ENCODE measurements at places on chromosomes 5 and 9.

GRCh38 chr9:106860721-106861639 is 2.0 kb upstream of the ZNF462 start:
- DNase-seq = no peak

DNA sequence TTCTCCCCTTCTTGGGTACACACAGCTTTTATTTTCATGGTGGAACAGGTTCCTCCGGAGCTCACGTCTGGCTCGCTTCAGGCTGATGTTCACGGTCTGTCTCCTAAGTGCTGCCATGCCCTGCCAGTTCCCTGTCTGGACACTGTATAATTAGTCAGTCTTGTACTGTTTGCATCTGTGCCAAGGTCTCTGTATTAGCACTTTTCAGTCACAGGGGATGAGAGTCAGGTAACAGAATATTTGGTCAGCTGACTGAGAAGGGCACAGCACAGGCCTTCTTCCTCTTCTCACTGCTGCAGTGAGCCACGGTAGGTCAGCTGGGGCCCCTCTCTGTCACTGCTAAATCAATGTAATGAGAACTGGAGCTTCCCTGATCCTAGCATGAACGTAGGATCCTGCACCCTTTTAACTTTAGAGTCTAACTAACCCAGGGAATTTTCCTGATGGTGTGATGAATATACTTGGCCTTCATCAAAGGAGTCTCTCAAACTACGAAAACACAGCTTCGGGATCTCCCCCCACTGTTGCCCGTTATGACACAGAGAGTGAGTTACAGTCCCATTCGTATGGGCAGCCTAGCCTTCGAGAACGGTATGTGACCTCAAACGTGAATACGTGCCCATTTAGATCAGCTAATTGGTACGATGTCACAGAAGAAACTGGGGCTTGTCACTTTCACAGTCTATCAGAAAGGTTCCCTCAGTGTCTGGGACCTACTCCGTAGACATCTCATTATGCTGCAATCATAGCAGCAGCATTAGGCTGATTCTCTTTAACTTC is 354.1 kb upstream of the RFX3 start:
- no peak for DNase-seq

GRCh38 chr5:169494941-169495548 is 88.5 kb upstream of the SPDL1 start:
- DNase-seq = no peak

DNA sequence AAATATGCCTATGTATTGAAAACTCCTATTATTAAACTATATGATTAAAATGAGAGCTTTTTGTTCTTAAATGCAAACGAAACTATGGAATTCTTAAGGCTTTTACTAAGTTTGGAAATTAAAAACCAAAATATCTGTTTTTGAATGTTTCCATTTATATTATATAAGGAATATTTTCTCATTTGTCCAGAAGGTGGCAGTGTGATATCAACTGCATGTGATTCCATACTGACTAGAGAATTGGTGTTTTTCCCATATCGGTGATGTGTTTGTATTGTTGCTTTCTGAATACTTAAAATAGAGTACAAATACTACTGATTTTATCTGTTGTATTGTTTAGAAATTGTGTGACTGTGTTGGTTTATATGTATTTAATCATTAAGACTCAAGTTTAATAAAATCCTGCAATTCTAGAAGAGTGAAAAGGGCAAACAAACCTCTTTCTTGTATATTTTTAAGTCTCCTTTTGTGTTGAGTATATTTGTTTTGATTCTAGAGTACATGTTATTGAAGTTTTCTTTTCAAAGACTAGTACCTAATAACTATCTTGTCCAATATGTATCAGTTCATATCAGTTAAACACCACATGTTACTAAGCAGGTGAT is 320.8 kb downstream of the CCDC171 start:
- DNase-seq = no peak

- no peak for DNase-seq
Observed at GRCh38 chr5:96614110-96614691, 48.0 kb upstream of the CAST start.

DNA sequence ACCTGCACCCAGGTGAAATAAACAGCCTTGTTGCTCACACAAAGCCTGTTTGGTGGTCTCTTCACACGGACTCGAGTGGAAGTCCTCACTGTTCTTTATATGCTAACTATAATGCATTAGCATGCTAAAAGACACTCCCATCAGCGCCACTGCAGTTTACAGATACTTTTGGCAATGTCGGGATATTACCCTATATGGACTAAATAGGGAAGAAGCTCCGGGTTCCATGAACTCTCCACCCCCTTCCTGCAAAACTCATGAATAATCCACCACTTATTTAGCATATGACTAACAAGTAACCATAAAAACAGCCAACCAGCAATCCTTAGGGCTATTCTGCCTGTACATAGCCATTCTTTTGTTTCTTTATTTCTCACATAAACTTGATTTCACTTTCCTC is 426.2 kb upstream of the PTPRD start:
- DNase-seq = no peak

DNA sequence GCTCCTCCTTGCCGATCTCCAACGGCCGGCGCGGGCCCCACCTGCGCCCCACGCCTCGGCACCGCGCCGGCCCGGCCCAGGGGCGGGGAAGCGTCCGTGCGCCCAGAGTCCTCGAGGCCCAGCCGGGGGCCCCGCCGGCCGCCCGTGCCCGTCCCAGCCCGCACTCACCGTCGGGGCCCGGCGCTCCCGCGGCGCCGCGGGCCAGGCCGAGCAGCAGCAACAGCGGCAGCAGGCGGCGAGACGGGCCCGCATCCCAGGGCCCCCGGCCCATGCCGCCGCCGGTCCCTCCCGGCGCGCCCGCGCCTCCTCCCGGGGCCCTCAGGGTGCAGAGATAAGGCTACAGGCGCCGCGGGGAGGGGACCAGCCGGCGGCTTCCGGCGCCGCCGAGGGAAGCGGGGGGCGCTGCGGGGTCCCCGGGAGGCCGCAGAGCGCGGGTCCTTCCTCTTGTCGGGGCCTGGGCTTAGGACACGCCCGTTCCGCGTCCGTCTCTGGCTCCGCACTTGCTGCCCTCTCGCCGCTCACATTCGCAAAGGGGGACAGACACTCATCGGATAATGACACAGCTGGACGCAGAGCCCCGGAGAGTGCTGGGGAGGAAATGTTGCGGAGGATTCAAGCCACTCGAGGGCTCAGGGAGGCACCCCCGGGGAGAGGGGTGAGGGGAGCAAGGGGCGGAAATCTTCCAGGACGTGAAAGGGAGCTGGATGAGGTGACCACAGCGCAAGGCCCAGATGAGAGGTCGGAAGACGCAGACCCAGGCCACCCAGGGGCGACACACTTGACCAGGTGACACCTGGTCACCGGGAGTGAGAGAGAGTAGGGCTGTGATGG is at the start of gene SUSD1:
Gene SUSD1, minus strand, starts transcription at position 333 of the 831 bp plus-strand sequence. Its CDS starts 62 bp downstream, at position 271.
- DNase-seq = no peak

DNA sequence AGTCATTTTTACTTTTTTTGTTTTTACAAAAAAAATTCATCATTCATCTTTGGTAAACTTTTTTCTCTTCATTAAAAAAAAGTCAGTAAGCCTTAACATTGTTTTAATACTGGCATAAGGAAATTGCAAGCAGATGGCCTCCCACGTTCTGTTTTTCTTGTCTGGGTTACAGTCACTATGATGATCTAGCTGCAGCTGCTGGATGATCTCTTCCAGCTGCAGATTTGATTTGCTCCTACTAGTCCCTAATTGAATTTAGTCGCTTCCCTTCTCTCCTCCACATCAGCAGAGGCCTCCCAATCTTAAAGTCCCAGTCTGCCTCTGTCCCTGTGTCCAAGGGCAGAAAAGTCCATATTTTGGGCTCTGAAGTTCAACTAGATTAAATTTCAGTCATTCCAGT is 106.8 kb upstream of the PTGER4 start:
- DNase-seq = no peak

GRCh38 chr5:95673081-95673480 is 9.7 kb downstream of the SPATA9 start:
- DNase-seq = no peak

- no peak for DNase-seq
Observed at GRCh38 chr9:125337236-125337635, 75.6 kb downstream of the GAPVD1 start.

DNA sequence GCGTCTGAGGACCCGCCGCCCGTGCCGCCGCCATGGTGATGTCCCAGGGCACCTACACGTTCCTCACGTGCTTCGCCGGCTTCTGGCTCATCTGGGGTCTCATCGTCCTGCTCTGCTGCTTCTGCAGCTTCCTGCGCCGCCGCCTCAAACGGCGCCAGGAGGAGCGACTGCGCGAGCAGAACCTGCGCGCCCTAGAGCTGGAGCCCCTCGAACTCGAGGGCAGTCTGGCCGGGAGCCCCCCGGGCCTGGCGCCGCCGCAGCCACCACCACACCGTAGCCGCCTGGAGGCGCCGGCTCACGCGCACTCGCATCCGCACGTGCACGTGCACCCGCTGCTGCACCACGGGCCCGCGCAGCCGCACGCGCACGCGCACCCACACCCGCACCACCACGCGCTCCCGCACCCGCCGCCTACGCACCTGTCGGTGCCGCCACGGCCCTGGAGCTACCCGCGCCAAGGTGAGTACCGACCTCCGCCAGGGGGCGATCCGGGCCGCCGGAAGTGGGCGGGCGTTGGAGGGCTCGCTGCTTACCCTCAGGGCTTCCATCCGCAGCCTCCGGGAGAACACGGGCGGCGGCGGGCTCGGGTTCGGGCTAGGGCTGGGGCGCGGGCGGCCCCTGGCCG is 8.5 kb downstream of the PRR7 start:
- peak; percentile 87 for DNase-seq

GRCh38 chr5:15683332-15683731 is 183.4 kb downstream of the FBXL7 start:
- no peak for DNase-seq

DNA sequence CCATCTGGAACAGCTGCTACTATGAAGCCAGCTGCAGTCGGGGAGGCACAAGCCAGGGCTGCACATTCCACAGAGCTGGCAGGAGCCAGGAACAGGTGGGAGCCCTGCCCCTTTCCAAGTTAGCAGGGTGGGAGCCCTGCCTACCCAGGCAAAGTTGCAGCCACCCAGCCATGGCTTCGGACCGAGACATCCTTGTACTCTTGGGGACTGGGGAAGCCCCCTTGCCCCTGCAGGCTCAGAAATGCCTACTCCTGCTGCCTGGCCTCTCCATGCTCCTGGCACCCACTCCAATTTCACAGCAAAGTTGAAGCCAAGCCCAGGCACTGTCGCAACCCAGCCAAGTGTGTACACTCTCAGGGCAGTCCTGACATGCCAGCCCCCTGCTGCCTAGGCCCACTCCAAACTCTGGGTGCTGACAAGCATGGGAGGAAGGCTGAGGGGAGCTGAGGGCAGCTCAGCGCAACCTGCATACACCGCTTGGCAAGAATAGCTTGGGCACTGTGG is 165.1 kb downstream of the RNF180 start:
- DNase-seq = no peak

DNA sequence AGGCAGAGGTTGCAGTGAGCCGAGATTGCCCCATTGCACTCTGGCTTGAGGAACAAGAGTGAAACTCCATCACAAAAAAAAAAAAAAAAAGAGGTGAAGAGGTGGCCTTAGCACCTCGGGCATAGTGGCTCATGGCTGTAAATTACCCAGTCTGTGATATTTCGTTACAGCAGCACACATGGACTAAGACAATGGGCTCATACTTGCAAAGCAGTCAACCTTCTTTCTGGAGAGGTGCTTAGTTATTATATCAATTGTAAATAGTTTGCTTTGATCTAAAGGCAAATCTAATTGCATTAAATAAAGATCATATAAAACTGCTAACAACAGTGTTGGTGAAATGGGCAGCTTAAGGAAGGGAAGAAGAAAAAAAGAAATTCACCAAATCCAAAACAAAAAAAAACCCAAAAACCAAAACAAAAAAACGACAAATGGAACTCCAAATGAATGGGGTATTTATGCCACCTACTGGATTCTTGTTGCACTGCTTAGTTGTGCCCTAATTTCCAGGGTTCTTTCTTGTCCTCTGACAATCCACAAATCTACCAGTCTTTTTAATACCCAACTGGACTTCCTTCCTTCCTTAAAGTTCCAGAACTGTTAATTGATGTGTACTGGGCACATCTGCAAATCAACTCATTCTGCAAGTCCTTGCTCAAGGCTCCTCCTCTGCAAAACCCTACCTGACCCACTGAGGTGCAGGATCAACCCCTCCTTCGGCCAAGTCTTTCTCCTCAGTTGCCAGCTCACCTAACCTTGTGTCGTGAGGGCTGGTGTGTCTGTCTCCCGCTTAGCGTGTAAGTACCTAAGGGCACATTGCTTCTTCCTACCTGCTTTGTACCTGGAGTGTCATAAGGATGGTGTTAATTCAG is 35.0 kb upstream of the DMRT1 start:
- DNase-seq = no peak

GRCh38 chr5:52947208-52947607 is 41.9 kb upstream of the ITGA2 start:
- no peak for DNase-seq

- DNase-seq = no peak
Observed at GRCh38 chr5:157535042-157535865, 40.3 kb downstream of the ADAM19 start.

DNA sequence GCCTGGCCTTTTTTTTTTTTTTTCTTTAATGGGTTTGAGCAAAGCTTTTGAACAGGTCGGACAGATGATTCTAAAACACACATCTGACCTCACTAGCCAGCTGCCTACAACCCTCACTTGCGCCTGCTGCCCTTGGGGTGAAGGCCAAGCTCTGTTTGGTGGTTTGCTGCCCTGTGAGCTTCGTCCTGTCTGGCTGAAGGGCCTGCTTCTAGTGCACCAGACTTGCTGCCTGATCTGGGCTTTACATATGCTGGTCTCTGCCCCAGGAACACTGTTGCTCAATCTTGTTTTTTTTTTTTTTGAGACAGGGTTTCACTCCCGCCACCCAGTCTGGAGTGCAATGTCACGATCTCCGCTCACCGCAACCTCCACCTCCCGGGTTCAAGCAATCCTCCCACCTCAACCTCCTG is 16.4 kb upstream of the DOLPP1 start:
- no peak for DNase-seq

- no peak for DNase-seq
Observed at GRCh38 chr5:148776780-148777179, 49.6 kb upstream of the ADRB2 start.

- DNase-seq = no peak
Observed at GRCh38 chr9:76323490-76323889, 70.7 kb downstream of the RFK start.

GRCh38 chr5:83744821-83745220 is 24.2 kb upstream of the HAPLN1 start:
- no peak for DNase-seq

DNA sequence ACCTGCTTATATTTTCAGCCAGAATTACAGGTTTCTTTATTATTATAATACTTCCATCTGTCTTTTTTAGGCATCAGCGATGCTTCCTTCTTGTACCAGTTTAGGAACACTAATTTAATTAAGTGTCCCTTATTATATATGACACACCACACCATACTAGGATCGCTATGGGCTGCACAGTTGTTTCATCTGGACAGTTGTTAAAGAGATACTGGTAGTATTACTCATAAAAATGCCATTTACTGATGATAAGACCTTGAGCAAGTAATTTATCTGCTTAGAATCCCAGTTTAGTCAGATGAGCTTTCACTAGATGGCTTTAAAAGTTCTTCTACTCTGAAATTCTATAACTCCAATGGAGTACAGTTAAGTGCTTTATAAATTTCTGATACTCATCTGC is 17.1 kb downstream of the ARSK start:
- no peak for DNase-seq

Data from stimulated activated CD4-positive, alpha-beta T cell treated with anti-CD3 and anti-CD28 coated beads, Interleukin-15, amount 100 ng/mL, for 1 hour (primary cell).